ENCODE measurements at places on chromosomes 6 and 20.

- no peak for DNase-seq
Measured at GRCh38 chr6:44080561-44081521, 46.4 kb downstream of the MRPL14 start.

GRCh38 chr6:27605401-27606342 is 132.8 kb upstream of the ZNF184 start:
- peak; percentile 73 for DNase-seq

DNA sequence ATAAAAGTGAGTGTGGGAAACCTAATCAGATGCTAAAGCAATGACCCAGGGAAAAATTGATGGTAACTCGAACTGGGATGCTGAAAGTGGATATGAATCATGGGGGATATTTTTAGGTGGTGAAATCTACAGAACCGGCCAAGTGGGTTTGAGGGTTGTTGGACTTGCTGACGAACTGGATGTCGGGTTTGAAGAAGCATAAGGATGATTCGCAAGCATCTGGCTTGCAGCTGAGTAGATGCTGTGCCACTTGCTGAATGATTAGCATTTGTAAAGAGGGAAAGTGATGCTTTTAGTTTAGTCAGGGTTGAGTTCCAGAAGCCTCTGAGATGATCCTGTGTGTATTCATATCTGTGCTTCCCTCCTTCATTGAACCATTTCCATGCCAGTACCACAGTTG is 54.9 kb downstream of the UBR2 start:
- DNase-seq, result no peak

DNA sequence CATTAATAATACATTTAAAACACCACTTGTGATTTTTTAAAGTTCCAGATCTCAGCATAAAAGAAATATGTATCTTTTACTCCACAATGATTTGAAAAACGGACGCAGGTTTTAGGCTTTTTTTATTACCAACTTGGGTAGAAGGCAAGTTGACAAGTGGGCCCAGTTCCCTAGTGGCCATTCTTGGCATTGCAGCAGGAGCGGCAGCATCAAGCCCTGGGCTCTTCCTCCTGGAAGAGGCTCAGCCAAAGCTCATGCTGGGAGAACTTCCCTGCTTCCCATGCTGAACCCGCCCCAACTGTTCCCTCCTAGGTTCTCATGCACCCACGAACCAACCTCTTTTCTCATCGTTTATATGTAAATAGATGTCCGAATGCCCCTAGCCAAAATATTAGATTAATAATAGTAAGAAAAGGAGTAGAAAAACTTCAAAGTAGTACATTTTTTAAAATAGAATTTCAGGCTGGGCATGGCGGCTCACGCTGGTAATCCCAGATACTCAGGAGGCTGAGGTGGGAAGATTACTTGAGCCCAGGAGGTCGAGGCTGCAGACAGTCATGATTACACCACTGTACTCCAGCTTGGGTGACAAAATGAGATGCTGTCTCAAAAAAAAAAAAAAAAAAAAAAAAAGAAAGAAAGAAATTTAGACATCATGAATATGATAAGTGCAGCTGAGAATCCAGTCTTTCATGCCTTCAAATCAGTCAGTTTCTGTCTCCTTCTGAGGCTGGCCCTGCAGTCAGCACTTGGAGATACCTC is 18.2 kb upstream of the MYB start:
- peak; percentile 76 for DNase-seq

- peak; percentile 20 for DNase-seq
Measured at GRCh38 chr6:17705428-17705777, 1.3 kb downstream of the NUP153 start.

GRCh38 chr6:107068691-107069630 is 41.0 kb downstream of the MTRES1 start:
- no peak for DNase-seq

- no peak for DNase-seq
Measured at GRCh38 chr6:4259391-4259790, 124.0 kb upstream of the ECI2 start.

DNA sequence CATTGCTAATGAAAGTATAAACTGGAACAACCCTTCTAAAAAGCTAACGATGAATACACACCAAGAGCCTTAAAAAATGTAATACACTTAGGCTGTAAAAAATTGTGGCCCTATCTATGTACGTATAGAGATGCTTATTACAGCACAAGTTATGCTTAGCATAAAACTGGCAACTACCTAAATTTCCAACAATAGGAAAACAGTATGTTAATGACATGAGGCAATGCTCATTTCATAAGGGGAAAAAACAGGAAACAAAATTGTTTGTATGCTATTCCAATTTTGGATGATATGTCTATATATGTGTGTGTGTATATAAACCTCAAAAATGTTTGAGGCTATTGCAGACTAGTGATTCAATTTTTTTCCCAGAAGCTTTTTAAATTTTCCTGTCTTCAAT is 82.5 kb downstream of the DTNBP1 start:
- no peak for DNase-seq

DNA sequence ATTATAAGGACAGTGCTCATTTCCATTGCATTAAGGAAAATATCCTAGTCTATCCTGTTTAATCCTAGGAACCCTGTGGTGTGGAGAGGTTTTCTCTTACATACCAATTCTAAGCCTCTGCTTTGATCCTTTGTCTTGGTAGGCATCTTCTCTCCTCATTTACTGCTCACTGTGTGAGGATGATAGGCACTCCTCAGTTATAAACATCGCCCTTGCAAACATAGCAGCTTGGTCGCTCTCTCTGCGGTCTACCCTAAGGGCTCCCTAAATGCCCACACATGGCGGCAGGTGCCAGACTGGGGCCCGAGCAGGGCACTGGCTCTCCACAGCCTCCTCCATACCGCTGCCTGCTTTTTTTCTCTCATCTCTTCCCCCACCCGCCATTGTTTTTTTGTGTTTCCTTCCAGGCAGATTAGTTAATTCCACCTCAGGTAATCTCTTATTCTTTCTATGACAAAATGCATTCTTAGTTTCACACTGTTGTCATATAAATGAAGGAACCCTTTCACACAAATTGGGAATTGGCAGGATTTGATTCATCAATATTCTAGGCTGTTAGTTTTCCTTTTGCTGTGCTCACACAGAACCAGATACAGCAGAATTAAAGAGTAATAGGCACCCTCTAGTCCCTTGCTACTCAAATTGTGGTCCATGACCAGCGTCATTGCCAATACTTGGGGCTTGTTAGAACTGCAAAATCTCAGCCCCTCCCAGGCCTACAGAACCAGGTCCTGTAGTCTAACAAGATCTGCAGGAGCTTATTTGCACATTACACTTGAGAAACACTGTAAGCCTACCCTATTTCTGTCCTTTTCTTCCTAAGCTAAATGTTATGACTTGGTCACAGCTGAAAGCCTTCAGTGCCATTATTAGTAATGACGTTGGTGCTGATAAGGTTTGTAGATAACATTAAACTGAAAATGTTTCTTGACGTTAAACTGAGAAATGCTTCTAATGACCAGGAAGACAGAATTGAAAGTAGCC is 36.3 kb downstream of the CARMIL1 start:
- DNase-seq, result no peak

DNA sequence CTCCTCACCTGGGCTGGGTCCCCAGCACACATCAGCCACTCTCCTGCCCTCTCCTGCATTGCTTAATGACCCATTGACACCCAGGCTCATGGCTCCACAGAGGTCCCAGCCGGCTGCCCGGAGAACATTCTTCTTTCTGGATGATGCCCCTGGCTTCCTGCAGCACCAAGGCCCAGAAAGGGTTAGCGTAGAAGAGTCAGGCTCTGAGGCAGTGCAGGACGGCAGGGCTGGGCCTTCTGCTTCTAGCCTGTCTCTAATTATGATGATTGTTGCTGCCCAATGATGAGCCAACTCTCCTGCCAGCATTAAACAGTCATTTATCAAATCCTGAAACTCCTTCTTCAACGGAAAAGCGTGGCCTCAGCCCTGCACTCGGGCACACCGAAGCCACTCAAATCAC is 66.4 kb downstream of the ZNF217 start:
- DNase-seq, result no peak

GRCh38 chr6:82872185-82872584 is 193.5 kb downstream of the UBE3D start:
- DNase-seq, result no peak

GRCh38 chr6:163579880-163580295 is 165.4 kb downstream of the QKI start:
- DNase-seq, result no peak

- DNase-seq, result no peak
Measured at GRCh38 chr6:50681213-50681824, 32.0 kb upstream of the TFAP2D start.

DNA sequence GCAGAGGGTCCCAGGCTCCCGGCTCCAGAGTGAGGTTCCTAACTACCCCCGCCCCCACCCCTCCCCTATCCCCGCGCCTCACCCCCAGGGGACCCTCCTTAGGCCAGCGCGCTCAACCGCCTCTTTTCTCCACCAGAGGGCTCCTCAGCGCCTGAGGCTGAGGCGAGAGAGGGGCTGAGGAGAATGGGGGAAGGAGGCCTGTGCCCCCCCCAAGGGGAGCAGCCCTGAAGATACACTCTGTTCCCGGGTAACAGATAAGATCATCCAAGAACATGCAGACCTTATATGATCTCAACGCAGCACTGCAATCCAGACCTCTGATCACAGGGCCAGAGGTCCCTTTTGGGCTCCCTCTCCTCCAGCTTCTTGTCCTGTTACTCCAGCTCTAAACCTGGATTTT is 43.3 kb upstream of the MRPS10 start:
- DNase-seq, result peak; percentile 52

- DNase-seq, result no peak
Measured at GRCh38 chr6:115668781-115669180, 391.9 kb downstream of the FRK start.

- DNase-seq, result no peak
Measured at GRCh38 chr20:51553897-51554486, 11.5 kb upstream of the NFATC2 start.

DNA sequence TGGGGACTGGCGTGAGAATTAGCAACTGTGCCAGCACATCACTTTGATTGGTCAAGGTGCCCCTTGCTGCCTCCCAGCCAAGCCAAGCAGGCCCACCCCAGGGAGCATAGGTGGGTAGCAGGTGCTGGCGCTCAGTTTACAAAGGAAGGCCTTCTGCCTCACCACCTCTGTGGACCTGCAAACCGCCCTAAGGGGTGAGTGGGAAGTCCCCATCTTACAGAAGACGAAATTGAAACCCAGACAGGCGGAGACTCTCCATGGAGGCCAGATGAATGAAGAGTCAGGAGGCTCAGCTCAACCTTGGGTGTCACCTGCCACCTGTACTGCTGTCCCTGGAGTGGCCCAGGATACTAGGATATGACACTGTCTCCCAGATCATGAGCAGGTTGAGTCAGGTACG is 21.5 kb upstream of the MAS1L start:
- DNase-seq, result no peak

- no peak for DNase-seq
Measured at GRCh38 chr20:57964011-57964862, 254.4 kb upstream of the PMEPA1 start.

Data from BE2C (cell line).